Fibroblast of gingiva (primary cell): ENCODE measurements at places on chromosomes 5 and 9.

GRCh38 chr5:129361441-129362025, 98.6 kb upstream of the ADAMTS19 start:
- peak; percentile 13 for DNase-seq

- no peak for DNase-seq
These were observed 2.0 kb upstream of the NEUROG1 start for GRCh38 chr5:135537745-135538144.

GRCh38 chr9:130301483-130302286, 36.1 kb downstream of the HMCN2 start:
- DNase-seq, result no peak

DNA sequence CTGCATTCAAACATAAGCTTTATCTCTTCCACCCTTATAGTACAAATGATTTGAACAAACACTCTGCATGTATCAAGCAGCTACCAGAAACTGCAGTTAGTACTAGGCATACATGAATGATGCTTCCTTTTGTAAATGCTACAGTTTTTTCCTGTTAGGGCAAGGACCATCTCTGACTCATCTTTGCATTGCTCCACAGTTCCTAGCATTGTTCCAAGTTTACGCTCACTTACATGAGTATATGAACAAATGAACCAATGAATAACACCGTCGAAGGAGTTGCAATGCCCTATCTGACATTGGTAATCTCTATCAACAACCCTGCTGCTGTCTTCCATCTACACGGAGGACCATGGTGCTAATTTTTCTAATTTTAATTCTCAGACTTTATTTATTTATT, 2.1 kb upstream of the ALDH7A1 start:
- peak; percentile 68 for DNase-seq

DNA sequence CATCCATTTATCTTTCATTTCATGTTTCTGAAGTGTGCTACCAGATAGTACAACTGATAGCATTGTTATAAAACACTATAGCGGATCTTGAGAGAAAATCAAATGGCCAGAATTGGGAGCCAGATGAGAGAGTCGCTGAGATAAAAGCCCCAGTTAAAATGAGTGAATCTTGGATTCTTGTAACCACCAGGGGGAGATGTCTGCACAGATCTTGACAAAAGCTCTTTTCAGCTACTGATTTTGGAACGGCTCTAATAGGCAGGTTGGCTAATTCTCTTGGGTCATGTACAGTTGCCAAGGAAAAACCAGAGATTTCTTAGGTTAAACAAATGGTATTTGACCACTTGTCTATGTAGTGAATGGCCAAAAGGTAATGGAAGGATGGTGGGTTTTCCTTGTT, 21.7 kb downstream of the F2RL2 start:
- DNase-seq, result peak; percentile 73

- DNase-seq, result no peak
These were observed 26.4 kb upstream of the TTC39B start for GRCh38 chr9:15333376-15333881.

- no peak for DNase-seq
These were observed 52.7 kb upstream of the CCNG1 start for GRCh38 chr5:163384669-163385068.

- DNase-seq, result no peak
These were observed 20.3 kb downstream of the AK8 start for GRCh38 chr9:132857616-132858342.

DNA sequence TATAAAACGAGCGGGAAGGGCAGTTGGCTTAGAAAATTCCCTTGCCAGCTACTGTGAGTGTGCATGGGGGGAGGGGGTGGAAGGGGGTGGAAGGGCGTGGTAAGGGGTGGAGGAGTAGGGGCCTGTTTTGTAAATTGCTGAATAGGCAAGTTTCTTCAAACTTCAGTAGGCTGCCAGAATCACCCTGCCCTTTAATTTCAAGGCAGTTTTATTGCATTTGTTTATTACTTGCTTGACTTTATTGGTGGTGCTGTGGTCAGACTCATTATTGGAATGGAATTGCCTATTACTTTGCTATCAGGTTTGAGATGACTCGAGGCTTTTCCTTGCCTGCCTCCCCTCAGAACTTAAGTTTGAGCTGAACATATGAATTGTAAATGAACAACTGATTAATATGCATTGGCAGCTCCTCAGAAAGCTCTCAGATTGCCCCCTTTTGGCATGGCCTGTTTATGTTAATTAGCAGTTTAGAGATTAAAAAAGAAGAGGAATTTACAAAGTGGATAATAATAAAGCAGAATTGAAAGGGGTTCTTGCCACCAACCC, 76.0 kb downstream of the SEMA6A start:
- no peak for DNase-seq
